ENCODE measurements at places on chromosomes 12 and 14.

- no peak for DNase-seq
These were observed 20.7 kb upstream of the TMEM106C start for GRCh38 chr12:47942614-47943225.

GRCh38 chr14:58637391-58638230 is at the start of gene DACT1:
TSS of gene DACT1 (plus strand) at chr14:58637962. CDS start at chr14:58638203, 241 bp downstream.
- no peak for DNase-seq

DNA sequence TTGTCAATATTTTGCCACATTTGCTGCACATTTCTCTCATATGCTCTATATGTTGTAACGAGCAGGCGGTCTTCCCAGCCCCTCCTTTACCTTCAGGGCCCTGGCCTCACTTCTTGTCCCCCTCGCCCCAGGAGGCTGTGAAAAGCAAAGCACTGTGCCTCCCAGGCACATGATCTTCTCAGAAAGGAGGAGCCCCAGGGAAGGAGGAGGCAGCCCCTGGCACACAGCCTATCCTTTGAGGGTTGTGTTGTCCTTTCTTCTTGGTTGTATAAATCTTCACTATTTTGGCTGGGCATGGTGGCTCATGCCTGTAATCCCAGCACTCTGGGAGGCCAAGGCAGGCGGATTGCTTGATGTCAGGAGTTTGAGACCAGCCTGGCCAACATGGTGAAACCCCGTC is 77.0 kb downstream of the PPP2R5C start:
- no peak for DNase-seq

DNA sequence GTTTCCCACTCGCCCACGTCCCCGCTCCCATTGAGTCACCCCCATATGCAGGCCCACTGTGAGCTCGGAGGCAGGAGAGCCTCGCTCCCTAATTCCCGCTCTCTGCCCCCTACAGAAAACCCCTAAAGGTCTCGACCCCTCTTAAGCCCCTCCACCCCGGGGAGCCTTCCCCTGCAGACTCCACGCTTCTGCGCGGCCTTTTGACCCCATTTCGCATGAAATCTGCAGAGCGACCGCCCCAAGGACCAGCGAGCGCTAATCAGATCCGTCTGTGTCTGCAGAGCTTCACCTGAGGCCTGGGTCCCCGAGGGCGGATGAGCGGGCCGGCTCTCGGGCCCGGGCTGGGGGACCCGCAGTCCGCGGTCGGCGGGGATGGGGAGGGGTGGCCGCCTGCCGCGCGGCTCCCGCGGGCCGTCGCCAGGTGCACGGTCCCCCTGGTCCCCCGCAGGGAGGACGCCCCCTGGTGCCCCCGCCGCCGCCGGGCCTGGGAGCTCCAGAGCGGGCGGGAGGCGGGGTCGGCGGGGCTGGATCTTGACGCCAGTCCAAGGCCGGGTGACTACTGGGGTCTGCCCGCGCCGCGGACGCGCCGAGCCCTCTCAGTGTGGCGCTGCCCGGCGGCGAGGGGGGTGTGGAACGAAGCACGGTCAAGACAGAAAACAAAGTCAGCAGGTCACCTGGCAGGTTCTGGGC is 10.1 kb downstream of the BMP4 start:
- no peak for DNase-seq

GRCh38 chr14:55388160-55388559 is 23.5 kb downstream of the ATG14 start:
- DNase-seq, result no peak

DNA sequence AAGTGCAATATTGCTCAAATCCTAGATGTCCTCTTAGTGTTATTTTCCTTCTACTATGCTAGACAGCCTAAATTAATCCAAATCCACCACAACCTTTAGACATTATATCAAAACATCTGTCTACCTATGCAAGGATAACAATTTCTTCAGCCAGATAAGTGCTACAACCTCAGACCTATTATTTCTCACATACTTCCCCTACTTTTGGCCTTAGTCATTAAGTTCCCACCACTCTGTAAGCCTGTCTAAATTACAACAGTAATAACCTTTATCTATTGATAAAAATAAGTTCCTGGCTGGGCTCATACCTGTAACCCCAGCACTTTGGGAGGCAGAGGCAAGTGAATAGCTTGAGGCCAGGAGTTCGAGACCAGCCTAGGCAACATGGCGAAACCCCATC is 74.0 kb downstream of the KIF21A start:
- DNase-seq, result no peak

DNA sequence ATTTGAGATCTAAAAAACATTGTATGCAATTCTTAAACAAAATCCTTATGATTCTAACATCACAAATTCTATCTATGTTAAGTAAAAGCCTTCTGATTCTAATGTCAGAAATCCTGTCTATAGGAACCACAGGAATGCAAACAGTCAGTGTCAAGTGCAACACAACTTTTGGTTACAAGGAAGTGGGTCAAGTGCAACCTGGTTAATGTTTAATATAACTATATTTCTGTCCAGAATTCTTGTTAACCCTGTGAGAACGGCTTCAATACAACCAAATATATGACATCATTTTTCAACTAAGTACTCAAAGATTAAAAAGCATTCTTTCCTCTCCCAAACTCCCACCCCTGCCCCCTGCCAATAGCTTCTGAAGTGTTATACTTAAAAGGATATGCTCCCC is 107.9 kb upstream of the PLEKHA5 start:
- no peak for DNase-seq

All from activated T-helper 1 cell treated with anti-CD3 and anti-CD28 coated beads, Interleukin-2, amount 50 U/mL, for 16 hours (primary cell).